Epithelial cell of prostate (primary cell): ENCODE measurements at places on chromosomes 5 and 9.
A peak's percentile ranks its signal among the peaks of the same experiment; 100 is the strongest.

GRCh38 chr5:33984671-33985124 is at the start of gene SLC45A2:
TSS of gene SLC45A2 (minus strand) at chr5:33984693. CDS start at chr5:33984583, 110 bp downstream.
- DNase-seq: no peak

DNA sequence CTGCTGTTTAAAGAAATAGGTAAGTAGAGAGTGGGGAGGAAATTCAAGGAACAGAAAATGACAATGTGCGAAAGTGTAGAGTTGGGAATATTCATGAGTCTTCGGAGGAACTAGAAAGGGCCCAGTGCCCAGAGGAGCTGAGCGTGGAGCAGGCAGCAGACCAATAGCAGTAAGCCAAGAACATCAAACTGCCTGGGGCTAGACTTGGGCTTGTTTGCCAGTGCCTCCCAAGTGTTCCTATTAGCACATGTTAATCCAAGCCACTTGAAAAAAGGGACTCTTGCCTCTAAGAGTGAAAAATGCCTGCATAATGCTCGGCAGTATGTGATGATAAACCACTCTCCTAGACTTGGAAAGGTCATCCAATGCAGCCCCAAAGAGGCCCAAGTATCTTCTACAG is 1.2 kb upstream of the TAL2 start:
- no peak for DNase-seq

DNA sequence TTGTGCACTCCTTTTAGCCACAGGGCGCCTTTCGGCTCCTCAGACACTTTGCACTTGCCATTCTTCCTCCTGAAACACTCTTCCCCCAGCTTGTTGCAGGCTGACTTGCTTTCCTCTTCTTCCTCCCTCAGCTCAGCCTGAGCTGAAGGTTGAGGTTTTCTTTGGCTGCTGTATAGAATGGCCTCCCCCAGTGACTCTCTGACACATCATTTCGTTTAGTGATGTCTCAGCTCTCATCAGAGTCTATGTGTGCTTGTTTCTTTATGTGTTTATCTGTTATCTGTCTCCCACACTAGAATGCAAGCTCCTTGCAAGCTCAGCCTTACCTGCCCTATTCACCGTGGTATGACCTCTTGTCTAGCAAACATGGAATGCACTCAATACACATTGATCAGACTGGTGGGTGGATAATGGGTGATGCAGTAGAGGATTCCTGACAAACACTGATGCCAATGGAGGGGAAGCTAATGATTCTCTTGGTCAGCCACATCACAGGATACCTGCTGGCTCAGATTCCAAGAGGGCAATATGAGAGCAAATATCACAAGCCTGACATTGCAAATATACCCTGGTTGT is 112.9 kb upstream of the STC2 start:
- DNase-seq: no peak

GRCh38 chr5:137599457-137599856 is 100.3 kb upstream of the SPOCK1 start:
- DNase-seq: no peak

GRCh38 chr9:108078375-108078774 is 588.8 kb upstream of the KLF4 start:
- no peak for DNase-seq

DNA sequence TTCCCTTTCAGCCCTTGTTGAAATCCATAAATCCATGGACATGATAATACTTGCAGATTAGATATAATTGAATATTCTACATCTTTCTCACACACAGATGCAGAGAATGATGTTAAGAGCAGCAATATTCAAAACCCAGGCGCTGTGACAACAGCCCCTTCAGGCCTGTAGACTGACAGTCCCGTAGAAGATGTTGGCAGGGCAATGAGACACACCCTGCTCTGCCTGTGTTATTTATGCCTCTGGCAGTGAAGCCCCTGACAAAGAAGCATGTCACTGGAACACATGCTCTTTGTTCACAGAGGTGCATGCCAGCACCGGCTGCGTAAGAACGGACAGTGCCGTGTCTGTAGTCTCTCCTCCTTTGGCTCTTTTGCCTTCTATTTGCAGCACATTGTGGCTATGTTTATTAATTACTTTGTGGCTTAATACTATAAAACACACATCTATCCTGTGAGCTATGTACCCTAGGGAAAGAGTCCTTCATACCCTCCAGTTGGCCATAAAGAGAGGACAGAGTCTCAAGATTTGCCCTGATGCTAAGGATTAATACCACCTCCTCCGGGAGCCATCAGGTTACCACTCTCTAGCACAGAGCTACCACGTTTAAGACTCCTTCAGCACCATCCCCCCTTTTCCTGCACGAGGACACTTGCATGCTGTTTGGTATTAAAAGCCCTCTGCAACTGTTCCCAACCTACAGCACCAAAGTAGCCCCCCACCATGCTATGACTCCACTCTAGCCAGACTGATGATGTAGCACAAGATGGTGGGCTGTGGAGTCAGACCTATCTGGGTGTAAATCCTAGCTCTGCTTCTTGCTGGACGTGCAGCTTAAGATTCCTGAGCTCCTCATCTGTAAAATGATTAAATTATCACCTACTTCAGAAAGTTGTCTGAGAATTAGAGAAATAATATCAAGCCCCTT is 2.0 kb upstream of the ANP32B start:
- no peak for DNase-seq

- no peak for DNase-seq
Observed at GRCh38 chr9:109914280-109915027, 134.5 kb downstream of the PALM2AKAP2 start.

GRCh38 chr5:162248107-162248713 is 180.6 kb downstream of the GABRG2 start:
- DNase-seq: no peak

GRCh38 chr9:27248702-27249101 is 48.2 kb downstream of the EQTN start:
- DNase-seq: no peak

GRCh38 chr9:1094749-1095148 is 44.6 kb downstream of the DMRT2 start:
- DNase-seq: peak; percentile 81

- DNase-seq: no peak
Observed at GRCh38 chr9:23702311-23702922, 123.6 kb downstream of the ELAVL2 start.

DNA sequence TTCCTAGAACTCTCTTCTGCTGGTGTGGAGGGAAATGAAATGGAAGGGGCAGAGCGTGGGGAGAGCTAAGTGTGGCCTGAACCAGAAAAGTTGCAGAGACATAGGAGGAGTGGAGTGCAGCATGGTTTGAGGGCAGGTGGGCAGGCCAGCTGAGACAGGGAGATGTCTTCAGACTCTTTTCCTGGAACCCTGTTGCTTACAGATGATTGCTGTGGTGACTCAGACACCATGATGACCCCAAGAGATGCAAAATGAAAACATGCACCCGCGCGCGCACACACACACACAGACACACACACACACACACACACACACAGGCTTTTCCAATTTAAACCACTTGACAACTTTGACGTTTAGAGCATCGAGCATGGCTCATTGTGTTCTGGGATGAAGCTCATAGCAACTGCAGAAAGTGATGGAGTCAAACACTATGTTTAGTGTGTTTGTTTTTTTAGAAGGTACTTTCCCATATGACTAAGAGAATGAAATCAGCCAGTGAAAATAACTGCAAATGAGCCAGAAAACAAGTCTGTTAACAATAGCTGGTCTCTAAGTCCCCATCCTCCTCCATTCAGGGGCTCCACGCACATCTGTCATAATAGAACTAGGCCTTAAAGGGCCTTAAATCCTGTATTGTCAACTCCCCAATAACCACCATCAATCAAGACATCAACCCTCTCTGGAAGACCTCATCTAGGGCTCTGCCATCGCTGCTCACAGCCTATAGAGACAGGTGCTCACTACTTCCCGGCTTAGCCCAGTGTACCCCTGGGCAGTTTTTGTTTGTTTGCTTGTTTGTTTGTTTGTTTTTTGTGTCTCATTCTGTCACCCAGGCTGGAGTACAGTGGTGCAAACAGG is 9.6 kb downstream of the TMOD1 start:
- DNase-seq: no peak

- no peak for DNase-seq
Observed at GRCh38 chr9:135067096-135067710, 20.3 kb upstream of the OLFM1 start.

- no peak for DNase-seq
Observed at GRCh38 chr9:120909904-120910303, 16.7 kb downstream of the TRAF1 start.

GRCh38 chr9:5466766-5467165 is 16.4 kb downstream of the CD274 start:
- no peak for DNase-seq

GRCh38 chr5:88882276-88883038 is 527 bp downstream of the MEF2C start:
- no peak for DNase-seq

- DNase-seq: no peak
Observed at GRCh38 chr9:132509928-132510874, 72.2 kb upstream of the BARHL1 start.

- DNase-seq: no peak
Observed at GRCh38 chr9:93365427-93366118, 85.9 kb upstream of the FAM120A start.

GRCh38 chr9:96382839-96383164 is 709 bp downstream of the SLC35D2 start:
- no peak for DNase-seq

DNA sequence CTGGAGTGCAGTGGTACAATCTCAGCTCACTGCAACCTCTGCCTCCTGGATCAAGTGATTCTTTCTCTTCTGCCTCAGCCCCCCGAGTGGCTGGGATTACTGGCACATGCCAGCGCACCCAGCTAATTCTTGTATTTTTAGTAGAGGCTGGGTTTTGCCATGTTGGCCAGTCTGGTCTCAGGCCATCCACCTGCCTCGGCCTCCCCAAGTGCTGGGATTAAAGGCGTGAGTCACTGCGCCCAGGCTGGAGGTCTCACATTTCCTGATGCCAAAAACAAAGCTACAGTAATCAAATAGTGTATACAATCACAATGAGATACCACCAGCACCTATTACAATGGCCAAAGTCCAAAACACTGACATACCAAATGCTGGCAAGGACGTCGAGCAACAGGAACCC is 51.1 kb downstream of the TTLL11 start:
- DNase-seq: no peak

- DNase-seq: no peak
Observed at GRCh38 chr5:334903-335739, 13.6 kb downstream of the AHRR start.

GRCh38 chr9:135083241-135083810 is 4.1 kb upstream of the OLFM1 start:
- no peak for DNase-seq

DNA sequence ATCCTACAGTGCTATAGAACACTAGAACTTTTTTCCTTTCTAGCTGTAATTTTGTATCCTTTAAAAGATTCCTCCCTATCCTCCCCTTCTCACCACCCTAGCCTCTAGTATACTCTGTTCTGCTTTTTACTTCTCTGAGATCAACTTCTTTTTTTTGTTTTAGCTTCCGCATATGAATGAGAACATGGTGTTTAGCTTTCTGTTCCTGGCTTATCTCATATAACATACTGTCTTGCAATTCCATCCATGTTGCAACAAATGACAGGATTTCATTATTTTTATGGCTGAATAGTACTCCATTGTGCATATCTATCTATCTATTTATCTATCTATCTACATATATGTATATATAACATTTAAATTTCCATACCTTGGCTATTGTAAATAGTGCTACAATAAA is 126.0 kb upstream of the MAN2A1 start:
- no peak for DNase-seq

DNA sequence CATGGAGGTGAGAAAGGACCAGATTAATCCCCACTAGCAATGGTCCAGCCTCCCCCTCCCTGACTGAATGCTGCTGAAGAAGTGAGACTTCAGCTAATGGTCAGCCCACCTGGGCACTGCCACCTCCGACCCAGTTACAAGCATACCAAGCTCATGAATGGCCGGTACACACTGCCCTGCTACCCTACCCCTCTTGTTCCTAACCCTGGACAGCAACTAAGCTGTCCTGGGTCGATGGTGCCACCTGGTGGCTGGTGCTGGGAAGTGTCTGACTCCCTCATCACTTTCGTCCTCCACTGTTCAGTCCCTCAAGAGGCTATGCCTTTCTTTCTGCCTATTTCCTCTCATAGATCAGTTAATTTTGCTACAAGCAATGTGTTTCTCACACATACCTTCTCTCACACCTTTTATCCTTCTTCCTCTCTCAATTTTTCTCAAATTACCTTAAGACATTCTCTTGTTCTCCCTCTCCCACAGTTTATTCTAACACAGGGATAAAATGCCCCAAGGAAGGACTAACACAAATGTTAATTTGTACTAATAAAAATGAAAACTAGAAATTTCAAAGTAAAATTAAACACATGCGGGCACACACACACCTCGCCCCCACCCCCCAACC is 42.4 kb downstream of the PAX5 start:
- no peak for DNase-seq

DNA sequence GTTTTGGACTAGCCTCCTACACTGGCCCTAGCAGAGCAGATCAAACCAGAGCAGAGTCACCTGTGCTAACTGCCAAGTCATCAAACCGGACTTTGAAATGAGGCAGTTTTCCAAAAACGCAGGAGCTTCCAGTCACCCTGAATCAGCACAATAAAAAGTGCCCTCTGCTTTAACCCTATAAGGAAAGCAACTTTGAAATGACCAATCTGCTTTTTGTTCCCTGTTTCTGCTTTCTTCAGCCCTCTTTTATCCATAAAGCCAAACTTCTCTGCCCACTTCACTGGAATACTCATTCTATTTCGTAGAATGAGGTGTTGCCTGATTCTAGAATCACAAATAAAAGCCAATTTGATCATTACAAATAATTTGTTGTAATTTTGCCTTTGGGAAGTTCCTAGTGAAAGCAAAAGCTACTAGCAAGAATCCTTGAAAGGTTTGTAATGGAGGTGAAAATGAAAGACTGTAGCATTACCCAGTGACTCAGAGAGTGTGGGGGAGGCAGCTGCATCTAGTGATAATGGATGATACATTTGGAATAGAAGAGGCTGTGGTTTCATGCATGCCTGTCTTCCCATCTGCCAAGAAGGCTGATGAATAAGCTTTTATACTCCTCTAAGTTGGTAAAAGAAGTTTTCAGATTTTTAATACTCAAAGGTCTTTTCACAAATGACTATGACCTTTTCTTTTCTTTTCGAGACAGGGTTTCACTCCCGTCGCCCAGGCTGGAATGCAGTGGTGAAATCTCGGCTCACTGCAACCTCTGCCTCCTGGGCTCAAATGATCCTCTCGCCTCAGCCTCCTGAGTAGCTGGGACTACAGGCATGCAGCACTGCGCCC is 14.9 kb downstream of the SPAAR start:
- peak; percentile 69 for DNase-seq

DNA sequence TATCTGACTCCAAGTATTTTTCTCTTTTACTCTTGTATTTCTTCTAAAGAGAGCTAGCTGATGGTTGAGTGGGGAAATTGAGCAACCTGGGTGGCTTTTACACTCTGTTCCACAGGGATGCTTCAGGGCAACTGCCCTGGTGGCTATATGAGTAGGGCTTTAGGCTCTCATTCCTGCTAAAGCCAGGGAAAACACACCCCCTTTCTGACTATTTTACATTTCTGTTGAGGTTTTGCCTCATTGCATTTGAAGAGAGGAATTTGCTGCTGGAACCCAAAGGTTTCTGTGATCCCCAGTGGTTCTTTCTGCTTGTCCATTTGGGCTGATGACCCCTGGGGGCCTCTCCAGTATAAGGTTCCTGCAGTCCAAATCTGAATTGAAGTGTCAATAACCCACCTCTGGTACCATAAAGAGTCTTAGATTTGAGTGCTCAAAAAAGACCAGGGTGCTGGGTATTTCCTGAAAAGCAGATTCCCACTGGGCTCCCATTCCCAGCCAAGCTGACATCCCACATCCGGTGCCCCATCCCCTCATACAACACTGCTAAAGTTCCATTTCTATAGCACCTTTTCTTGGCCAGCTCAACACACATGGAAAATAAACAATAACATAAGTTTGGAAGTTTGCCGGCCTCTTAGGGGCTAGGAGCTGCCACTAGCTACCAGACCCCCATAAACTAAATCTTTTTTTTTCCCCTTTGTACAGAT is 59.5 kb downstream of the PAPPA start:
- no peak for DNase-seq
